ELR (cell line): ENCODE measurements at places on chromosomes 6 and 20.

DNA sequence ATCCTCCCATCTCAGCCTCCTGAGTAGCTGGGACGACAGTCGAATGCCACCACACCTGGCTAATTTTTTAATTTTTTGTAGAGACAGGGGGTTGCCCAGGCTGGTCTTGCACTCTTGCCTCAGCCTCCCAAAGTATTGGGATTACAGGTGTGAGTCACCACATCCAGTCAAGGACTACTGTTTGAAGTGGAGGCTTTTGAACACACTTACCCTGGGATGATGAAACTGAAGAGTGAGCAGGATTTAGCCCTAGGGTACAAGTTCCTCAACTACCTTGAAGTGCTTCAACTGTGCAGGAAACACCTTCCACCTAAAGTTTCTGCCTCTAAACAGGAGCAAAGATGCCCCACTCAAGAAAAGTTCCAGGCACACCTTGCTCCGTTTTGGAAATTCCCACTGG lies 15.7 kb upstream of the PARD6B start:
- DNase-seq = peak; percentile 49

DNA sequence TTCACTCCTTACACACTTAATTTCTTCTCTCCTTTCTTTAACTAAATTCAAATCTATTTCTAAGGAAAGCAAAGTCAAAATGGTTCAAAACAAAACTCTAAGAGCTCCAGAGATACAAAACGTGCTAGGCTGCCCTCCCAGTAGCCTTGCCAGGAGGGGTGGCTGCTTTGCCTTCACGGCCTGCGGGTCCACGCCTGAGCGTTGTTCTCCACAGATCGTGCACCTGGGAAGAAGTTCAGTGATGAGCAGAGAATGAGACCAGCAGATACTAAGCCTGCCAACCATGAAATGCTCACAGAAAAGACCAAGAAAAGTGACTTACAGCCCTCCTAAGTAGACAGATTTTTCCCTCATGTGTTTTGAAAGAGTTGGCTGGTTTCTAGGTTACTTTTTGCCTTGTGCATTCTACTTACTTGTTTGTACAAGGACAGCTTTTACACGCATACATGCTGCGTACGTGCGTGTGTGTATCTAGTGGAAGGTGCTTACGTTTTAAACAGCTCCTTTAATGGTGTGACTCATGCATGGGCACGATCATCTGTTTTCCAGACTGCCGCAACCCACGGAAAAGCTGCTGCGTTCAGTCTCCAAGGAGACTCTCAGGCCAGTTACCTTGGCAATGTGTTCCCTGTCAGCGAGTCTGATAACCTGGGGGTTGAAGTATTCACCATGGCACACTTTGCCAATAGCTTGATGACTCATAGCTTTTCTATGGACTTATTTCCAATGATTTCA lies 32.4 kb upstream of the PBOV1 start:
- DNase-seq = peak; percentile 58

GRCh38 chr6:76790881-76791280 lies 672.4 kb downstream of the HTR1B start:
- peak; percentile 10 for DNase-seq

DNA sequence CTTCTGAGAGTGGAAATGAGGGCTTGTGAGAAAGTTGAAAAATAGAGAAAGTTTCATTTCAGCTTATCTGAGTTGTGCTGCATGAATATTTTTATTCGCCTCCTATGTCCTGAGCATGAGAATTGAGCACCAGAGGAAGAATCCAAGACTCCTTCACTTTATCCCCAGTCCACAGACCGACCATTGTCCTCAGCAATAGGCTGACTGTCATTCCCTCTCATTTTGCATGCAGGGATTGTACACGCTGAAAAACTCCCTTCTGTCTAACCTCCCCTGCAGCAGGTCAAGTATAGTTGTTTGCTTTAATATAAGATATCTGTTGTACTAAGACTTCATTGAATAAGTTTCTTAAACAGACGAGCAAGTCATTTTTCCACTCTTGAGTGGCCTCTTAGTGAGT lies 437.6 kb downstream of the PRKN start:
- DNase-seq = no peak

- no peak for DNase-seq
Measured at GRCh38 chr6:169782966-169783365, 31.5 kb downstream of the ERMARD start.

DNA sequence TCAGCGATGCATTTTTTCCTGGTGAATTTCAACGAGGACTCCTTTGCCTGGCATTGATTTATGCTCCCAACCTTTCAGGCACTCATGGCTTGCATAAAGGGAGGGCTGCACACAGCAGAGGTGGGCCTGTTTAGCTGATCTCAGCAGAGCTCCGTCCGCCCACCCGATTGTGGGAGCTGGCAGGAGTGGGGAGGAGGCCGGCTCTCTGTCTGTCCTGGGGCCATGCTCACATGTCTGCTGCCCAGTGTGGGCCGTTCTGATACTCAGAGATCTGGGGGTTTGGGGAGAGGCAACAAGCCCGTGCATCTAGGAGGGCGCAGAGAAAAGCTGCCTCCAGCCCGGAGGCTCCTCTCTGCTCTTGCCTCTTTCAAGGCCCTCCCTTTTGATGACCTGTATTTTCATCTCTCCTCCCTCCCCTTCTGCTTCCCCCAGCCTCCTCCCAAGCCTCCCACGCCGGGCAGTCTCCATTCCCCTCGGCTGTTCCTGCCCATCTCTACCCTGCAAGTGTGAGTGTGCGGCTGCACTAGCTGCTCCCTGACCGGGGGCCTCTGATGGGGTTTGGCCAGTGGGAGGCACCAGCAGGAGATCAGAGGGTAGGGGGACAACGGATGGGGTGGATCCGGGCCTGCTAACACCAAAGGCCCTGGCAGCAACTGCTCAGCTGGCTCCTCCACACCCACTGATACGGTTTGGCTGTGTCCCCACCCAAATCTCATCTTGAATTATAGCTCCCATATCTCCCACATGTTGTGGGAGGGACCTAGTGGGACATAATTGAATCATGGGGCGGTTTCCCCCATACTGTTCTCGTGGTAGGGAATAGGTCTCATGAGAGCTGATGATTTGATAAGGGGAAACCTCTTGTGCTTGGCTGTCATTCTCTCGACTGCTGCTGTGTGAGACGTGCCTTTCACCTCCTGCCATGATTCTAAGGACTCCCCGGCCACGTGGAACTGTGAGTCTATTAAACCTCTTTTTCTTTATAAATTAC lies 39.6 kb upstream of the MLN start:
- DNase-seq = no peak

DNA sequence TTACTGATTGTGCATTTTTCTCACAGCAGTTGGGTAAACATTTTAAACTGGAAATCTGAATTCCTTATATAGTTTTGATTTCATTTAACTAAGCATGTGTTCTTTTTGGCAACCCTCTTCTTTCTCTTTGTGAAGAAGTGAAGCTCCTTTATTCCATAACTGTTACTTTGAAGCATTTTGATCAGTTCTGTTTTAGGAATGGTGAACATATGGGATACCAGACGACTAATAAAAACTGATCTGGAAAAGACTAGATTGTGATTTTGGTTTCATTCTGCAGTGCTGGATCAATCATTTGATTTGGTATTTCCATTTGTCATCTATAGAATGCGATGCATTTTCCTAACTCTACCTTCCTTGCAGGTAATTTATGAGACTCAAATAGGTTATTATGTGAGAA lies 9.8 kb downstream of the AFG1L start:
- DNase-seq = no peak

- peak; percentile 90 for DNase-seq
Measured at GRCh38 chr20:856361-856775, 22.9 kb downstream of the FAM110A start.

GRCh38 chr6:159953091-159953601 lies 15.7 kb upstream of the IGF2R start:
- peak; percentile 46 for DNase-seq

DNA sequence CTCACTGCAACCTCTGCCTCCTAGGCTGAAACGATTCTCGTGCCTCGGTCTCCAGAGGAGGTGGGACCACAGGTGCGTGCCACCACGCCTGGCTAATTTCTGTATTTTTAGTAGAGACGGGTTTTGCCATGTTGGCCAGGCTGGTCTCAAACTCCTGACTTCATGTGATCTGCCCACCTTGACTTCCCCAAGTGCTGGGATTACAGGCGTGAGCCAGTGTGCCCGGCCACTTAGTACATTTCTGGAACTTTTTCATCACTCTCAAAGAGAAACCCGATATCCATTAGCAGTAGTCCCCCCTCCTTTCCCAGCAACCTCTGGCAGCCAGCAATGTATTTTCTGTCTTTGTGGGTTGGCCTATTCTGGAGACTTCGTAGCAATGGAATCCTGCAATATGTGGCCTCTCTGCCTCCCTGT lies 109.8 kb downstream of the JARID2 start:
- DNase-seq = no peak

DNA sequence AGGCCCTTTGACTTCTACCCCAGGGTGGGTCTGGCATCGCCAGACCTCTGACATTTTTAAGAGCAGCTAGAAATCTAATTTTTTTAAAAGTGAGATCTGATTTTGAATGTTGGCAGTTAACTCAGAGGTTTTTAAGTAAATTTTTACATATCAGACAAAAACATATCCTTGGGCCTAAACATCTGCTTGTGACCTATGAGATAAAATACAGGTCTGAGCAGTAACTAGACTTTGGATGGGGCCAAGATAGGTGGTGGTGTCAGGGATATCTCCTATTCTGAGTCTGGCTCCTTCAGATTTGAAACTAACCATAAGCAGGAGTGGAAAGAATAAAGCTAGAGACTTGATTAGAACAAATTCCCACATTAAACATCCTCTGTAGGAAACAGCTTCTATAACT lies 17.6 kb downstream of the RALY start:
- DNase-seq = no peak

DNA sequence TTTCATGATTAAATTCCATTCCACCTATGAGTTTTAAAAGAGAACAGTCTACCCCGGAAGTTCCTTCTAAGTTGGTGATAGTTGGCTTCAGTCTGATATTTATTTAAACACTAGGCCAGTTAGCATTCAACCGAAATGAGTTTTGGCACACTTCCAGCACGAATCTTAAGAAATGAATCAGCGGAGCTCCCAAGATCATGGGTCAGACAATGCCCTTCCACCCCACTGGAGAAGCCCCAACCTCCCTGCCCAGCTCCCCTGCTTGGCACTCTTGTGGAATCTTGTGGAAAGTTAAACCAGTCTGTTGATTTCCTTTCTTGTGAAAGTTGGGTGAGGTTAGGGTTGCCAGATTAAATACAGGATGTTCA lies 64.3 kb downstream of the MKKS start:
- DNase-seq = peak; percentile 49

GRCh38 chr6:39266782-39267355 lies 37.6 kb upstream of the KCNK5 start:
- no peak for DNase-seq

GRCh38 chr6:16969699-16970655 lies 131.9 kb upstream of the STMND1 start:
- DNase-seq = no peak

DNA sequence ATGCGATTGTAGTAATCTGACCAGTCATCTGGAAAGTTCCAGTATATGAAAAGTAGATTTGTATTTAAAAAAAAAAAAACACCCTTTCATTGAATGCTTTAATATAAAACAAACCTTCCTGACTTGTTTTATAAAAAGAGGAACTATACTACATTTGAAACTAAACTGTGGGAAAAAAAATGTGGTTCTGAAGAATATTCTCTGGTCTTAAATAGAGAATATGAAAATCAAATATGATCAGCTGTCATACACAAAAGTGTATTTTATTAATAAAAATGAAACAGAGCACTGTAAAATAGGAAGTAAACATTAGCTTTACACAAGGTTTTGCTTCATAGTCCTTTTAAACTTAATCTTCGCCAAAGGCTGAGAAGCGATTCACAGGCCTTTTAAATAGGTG lies 25.3 kb upstream of the CD83 start:
- no peak for DNase-seq

- no peak for DNase-seq
Measured at GRCh38 chr20:6012179-6012578, 41.7 kb downstream of the LRRN4 start.

DNA sequence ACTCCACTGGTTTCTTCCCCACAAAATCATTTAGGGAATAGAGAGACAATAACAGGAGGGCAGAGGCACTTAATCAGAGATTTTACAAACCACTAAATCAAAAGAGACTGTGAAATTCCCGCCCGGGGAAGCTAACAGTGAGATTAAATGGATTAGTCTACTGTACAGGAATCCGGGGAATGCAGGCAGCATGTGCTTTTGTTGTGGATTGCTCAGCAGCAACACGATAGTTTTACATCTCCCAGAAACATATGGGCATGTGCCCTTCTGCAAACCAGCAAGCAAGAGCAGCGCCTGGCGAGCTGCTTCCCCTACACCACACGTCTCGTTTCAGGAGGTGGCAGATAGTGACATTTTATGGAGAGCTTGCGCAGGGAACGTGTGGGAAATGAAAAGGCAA lies 382.3 kb downstream of the CD83 start:
- peak; percentile 88 for DNase-seq

GRCh38 chr6:83047065-83047754 lies 18.4 kb downstream of the UBE3D start:
- no peak for DNase-seq

DNA sequence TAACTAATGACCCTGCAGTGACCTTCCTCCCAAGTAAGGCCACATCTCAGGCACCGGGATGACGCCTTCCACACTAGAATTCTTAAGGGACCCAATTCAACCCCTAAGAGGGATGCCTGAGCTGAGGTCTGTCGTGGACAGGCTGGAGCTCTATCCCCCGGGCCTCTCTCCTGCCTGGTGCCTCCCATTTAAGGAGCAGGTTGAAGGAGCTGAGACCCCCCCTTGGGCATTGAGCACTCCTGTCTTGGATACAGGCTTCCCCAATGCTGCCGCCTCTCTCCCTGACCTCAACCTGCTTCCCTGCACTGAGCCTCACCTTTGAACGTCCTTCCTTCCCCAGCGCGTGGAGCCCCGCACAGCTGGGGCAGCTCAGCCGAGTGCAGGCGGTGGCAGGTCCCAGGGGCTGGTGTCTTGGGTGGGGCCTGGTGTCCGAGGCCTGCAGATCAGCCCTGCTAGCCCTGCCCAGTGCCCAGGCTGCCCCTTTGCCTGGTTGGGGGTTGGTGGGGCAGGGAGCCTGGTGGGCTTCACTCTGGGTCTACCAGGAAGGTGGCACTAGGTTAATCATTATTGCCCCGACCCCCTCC lies 19.9 kb upstream of the BHLHE23 start:
- DNase-seq = no peak

DNA sequence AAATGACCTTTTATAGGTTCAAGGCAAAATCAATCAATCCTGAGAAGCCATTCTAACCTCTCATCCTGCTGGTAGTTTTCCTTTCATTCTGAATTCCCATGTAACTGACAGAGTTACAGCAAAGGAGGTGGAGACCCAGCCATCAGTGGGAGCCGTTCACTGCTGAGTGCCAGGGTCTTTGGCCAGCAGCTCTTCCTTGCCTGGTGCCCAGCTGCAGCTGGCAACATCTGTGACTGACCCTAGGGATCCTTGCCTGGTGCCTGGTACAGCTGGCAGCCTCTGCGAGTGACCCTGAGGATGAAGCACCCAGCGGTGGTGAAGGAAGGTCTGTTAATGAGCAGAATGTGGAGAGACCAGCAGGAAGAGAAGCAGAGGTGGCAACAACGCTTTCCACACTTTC lies 314.6 kb downstream of the THBS2 start:
- no peak for DNase-seq

- DNase-seq = no peak
Measured at GRCh38 chr20:57480444-57481160, 44.3 kb downstream of the CTCFL start.

- no peak for DNase-seq
Measured at GRCh38 chr6:31321820-31322219, 35.2 kb downstream of the HLA-B start.

- DNase-seq = no peak
Measured at GRCh38 chr20:45998761-45999160, 9.9 kb upstream of the MMP9 start.
